ENCODE measurements at places on chromosomes 6 and 20.

DNA sequence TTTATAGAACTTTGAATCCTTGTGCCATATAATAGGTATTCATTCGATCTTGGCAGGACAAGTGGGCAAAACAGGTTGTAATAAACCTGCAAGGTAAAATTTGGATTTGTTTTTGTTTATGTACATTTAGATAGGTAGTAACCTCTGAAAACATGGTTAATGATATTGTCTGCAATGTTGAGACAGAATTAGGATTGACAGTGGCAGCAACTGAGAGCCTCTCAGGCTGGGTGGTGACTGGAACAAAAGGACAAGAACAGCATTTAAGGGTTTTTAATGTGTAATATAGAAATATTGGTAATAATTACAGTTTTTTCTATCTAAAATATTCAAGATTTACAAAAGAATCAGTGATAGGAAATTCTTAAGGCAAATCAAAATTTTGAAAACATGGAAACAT lies 382.0 kb downstream of the TFAP2B start:
- no peak for DNase-seq

- no peak for DNase-seq
Measured at GRCh38 chr6:25449774-25450173, 170.6 kb downstream of the CARMIL1 start.

GRCh38 chr6:110348961-110349690 lies 9.0 kb downstream of the METTL24 start:
- DNase-seq, result no peak

DNA sequence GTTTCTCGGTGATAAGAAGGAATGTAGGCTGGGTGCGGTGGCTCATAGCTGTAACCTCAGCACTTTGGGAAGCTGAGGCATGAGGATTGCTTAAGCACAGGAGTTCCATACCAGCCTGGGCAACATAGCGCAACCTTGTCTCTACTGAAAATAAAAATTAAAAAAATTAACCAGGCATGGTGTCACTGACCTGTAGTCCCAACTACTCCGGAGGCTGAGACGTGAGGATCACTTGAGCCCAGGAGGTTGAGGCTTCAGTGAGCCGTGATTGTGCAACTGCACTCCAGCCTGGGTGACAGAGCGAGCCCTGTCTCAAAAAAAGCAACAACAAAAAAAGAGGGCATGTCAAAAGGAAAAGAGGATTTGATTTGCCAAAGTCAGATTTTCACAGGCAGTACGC lies 3.9 kb downstream of the NEU1 start:
- peak; percentile 2 for DNase-seq

DNA sequence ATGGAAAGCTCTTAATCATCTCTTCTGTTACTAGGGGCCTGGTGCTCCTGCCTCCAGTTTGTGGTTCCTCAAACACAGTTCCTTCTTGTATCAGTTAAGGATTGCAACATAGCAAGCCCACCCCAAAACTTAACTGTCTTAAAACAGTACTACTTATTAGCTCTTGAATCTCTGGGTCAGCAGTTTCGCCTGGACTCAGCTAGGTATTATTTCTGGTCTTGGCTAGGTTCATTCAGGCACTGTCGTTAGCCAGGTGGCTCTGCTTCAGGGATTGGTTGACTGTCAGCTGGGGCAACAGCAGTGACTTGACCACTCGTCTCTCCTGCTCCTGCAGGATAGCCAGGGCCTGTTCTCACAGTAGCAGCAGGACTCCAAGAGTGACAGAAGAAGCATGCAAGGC lies 30.0 kb upstream of the RALY start:
- DNase-seq, result no peak

DNA sequence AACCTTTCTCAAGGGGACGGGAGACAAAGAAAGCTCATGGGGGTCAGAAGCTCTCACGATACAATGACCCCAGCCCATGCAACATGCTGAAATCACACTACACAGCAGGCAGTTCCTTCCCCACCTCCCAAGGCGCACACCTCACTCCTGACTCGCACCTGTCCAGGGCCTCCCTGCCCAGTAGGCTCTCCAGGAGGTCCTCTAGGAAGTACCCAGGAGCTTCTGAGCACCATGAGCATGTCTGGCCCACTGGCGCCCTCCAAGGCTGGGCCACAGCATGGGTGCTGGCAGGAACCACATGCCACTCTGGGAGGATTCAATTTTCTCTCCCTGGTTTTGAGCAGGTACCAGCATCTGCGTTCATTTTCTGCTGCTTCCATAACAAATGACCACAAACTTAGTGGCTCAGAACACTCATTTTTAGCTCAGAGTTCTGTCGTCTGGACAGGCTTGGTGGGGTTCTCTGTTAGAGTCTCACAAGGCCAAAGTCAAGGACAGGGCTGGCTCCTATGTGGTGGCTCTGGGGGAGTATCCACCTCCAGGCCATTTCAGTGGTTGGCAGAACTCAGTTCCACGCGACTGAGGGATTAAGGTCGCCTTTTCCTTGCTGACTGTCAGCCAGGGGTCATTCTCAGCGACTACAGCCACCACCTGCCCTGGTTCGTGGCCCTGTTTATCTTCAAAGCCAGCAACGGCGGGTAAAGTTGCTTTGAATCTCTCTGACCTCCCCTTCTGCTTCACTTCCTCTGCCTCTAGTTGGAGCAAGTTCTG lies 32.7 kb downstream of the ACSS1 start:
- DNase-seq, result no peak

GRCh38 chr20:32495217-32495565 lies 89.9 kb downstream of the NOL4L start:
- DNase-seq, result no peak

All from hepatocyte (in vitro differentiated cells).